ENCODE measurements at places on chromosomes 11 and 22.

- no peak for DNase-seq
Observed at GRCh38 chr11:87176044-87176443, 138.3 kb downstream of the TMEM135 start.

DNA sequence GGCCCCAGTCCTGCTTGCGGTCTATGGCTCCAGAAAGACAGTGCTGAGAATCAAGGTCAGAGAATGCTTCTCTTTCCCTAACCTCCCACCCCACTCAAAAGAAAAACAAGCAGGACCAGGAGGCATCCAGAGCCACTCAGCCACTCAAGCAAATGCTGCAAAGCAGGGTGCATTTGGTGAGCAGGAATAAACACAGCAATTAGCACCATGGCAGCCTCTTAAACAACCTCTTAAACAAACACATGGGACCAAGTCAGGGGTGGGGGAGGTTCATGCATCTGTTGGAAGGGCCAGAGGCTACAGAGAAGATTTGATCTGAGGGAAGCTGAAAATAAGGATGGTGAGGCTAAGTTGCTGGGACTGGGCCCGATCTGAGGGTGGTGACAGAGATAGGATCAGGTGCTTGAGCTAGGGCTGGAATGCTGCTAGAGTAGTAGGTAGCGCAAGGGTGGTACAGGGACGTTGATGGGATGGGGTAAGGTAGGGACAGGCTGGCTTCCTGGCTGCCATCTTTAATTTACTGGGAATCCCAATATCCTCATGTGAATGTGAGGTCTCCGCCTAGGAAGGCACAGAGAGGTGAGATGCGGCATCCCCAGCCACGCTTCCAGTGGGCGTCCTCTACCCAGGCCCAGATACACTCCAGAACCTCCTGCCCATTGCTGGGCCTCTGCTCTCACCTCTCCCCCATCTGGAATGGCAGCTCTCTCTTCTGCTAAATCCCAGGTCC is 26.6 kb upstream of the LMO1 start:
- DNase-seq, result no peak

GRCh38 chr22:45478108-45478771 is 24.4 kb upstream of the FBLN1 start:
- no peak for DNase-seq

DNA sequence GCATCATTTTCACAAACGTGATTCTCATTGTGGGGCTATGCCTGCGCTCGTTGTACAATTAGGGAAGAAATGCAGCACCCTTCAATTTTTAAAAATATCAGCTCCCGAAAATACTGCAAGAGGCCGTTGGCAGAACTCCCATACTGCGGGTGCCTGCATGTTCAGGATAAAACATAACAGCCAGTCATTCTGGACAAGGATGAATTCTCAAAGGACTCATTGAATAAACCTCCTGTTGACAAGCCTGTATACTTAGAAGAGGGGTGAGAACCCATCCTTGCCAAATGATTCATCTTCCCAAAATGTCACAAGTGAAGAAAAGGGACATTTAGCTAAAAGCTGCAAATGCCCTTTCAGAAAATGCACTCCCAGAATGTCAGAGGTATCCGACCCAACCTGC is 141.9 kb downstream of the CSNK2A3 start:
- DNase-seq, result no peak

GRCh38 chr11:12975195-12975594 is 33.9 kb upstream of the RASSF10 start:
- DNase-seq, result no peak

- DNase-seq, result no peak
Observed at GRCh38 chr11:133951327-133952198, 5.2 kb downstream of the IGSF9B start.

DNA sequence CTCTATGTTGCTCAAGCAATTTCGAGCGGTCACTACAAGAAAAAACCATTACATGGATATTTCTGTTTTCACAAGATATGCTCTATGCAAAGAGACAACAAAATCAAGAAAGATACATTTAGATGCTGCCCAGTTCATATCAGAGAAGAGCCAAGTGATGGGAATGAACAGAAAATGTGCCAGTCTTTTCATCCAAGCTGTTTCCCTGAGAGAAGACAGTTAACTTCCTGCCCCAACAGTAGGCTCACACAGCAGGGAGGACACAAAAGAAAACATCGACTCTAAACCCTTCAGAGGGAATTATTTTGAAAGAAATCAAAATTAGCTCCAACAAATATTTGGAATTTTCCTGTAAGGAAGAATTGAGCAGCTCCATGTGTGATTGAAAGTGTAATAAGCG is 11.6 kb downstream of the JAML start:
- DNase-seq, result no peak

GRCh38 chr11:78379039-78379670 is 38.5 kb downstream of the GAB2 start:
- no peak for DNase-seq

GRCh38 chr22:18056807-18057474 is 20.8 kb upstream of the PEX26 start:
- no peak for DNase-seq

GRCh38 chr11:43644621-43645299 is 35.8 kb upstream of the HSD17B12 start:
- no peak for DNase-seq

DNA sequence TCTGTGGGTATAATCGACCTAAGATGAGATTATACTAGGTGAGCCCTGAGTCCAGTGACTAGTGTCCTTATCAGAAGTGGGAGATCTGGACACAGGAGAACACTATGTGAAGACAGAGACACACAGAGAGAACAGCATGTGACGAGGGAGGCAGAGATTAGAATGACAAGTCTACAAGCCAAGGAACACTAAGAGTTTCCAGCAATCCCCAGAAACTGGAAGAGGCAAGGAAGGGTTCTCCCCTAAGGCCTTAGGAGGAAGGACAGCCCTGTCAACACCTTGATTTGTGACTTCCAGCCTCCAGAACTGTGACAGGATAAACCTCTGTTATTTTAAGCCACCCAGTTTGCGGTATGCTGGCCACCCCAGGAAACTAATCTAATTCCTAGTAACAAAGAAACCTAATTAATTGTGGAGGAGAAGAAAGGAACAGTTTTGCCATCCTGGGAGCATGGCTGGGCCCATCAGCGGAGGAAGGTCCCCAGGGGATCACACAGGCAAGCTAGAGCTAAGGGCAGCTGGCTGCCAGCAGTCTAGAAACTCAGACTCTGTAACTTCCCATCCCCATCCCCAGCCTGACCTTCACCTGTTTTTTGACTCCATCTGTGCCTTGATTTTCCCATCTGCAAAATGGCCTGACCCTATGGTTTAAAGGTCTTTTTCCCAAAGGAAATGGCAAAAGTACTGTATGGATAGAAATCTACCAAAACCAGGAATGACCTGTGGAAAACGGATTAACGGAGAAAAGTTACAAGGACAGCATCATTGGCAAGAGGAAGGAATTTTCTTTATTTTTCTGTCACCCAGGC is 10.3 kb upstream of the THOC5 start:
- no peak for DNase-seq

DNA sequence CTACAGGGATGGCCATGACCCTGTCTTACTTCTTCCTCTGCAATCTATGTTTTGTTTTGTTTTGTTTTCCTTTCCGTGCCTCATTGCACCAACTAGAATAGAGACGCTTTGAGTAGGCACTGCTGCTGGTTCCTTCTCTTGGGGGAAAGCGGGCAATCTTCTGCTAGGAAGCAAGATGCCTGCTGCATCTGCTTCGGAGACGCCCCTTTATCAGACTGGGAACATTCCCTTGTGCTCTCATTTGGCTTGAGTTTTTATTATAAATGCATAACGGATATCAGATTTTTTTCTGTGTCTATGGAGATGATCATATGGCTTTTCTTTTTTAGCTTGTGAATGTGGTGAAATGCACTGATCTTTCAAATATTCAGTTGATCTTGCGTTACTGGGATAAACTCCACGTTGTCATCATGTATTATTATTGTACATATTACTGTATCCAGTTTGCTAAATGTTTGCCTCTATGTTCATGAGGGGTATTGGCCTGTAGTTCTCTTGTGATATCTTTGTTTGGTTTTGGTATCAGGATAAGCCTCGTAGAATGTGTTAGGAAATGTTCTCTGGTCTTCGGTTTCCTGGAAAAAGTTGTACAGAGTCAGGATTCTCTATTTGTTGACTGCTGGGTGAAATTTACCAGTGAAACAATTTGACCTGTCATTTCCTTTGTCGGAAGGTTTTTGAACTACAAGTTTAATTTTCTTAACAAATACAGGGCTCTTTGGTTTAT is 23.4 kb upstream of the KRTAP5-6 start:
- no peak for DNase-seq

- DNase-seq, result no peak
Observed at GRCh38 chr22:38208551-38208968, 6.8 kb downstream of the MAFF start.

GRCh38 chr11:114984611-114985163 is 306.4 kb downstream of the NXPE2 start:
- DNase-seq, result no peak

DNA sequence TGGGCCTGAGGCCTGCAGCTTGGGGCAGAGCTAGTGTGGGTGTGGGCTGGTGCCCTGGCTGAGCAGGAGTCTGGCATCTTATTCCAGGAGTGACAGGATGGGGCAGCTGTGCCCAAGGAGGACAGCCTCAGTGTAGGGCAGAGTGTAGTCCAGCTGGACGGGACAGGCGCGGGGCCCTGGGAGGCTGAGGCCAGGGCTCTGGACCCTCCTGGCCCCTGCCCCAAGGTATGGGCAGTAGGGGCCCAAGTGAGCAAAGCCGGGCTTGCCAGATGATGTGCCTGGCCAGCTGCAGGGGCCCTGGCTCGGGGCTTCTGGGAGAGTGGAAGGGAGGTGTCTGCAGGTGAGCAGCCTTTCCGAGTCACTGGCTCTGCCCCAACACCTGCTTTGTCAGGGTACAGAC is 1190.9 kb downstream of the BRD1 start:
- DNase-seq, result no peak

All from CD8-positive, alpha-beta T cell (primary cell).